Activated CD8-positive, alpha-beta memory T cell treated with anti-CD3 and anti-CD28 coated beads, Interleukin-2, amount 50 U/mL, for 48 hours (primary cell): ENCODE measurements at places on chromosomes 7 and 10.

GRCh38 chr10:52481986-52482555, 168.0 kb downstream of the DKK1 start:
- no peak for DNase-seq

GRCh38 chr10:121753726-121754476, 155.7 kb upstream of the FGFR2 start:
- no peak for DNase-seq

GRCh38 chr7:111049971-111050680, 40.8 kb upstream of the LRRN3 start:
- no peak for DNase-seq

GRCh38 chr7:47443049-47443448, 138.9 kb downstream of the TNS3 start:
- DNase-seq, result no peak

DNA sequence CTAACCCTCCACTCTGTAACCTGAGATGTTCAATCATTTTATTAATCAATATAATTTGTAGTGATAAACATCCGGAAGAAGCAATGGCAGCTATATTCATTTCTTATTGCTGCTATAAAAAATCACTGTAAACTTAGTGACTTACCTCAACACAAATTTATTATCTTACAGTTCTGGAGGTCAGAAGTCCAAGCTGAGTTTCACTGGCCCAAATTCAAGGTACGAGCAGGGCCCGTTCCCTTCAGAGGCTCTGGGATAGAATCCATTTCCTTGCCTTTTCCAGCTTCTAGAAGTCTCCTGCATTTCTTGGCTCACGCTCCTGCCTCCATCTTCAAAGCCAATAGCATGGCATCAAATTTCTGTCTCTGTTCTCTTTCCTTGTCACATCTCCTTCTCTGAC, 279.5 kb upstream of the SP8 start:
- no peak for DNase-seq

DNA sequence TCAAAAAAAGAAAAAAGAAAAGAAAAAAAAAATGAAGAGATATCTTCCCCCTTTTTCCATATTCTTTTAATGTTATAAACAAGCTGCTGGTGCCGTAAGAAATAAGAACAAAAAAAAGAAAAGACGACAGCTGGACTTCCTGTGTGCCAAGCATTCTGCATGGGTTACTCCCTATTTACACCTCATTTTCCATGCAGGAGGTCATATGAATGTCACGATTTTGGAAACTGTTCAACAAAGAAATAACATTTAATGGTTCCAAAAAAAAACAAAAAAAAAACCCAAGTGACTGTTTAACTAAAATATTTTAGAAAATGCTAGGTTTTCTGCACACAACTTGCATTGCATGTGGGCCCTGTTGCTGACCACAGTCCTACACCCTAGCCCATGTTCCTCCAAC, 159.3 kb downstream of the TNS3 start:
- DNase-seq, result no peak

GRCh38 chr7:142785841-142786250, 15.1 kb downstream of the PRSS2 start:
- DNase-seq, result peak; percentile 66

- no peak for DNase-seq
Measured at GRCh38 chr10:79391231-79392019, 44.2 kb downstream of the PPIF start.

GRCh38 chr7:123616223-123616622, 14.6 kb downstream of the ASB15 start:
- DNase-seq, result no peak

GRCh38 chr10:92502296-92502808, 71.5 kb downstream of the IDE start:
- no peak for DNase-seq

DNA sequence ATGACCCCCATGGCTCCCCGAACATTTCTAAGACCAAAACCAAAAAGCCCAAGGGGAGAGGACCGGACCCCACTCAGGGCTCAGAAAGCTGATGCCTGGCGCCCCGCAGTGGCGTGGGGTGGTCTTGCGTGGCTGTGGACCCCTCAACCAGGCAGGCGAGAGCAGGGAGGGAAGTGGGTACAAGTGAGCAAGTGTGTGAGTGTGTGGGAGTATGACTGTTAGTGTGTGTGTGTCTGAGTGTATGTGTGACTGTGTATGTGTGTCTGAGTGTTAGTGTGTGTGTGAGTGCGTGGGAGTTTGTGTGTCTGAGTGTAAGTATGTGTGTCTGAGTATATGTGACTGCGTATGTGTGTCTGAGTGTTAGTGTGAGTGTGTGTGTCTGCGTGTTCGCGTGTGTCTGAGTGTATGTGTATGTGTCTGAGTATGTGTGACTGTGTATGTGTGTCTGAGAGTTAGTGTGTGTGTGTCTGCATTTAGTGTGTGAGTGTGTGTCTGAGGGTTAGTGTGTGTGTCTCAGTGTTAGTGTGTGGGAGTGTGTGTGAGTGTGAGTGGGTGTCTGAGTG, 34.0 kb upstream of the INSIG1 start:
- DNase-seq, result no peak

- DNase-seq, result no peak
Measured at GRCh38 chr7:150626696-150627095, 5.5 kb downstream of the GIMAP6 start.

DNA sequence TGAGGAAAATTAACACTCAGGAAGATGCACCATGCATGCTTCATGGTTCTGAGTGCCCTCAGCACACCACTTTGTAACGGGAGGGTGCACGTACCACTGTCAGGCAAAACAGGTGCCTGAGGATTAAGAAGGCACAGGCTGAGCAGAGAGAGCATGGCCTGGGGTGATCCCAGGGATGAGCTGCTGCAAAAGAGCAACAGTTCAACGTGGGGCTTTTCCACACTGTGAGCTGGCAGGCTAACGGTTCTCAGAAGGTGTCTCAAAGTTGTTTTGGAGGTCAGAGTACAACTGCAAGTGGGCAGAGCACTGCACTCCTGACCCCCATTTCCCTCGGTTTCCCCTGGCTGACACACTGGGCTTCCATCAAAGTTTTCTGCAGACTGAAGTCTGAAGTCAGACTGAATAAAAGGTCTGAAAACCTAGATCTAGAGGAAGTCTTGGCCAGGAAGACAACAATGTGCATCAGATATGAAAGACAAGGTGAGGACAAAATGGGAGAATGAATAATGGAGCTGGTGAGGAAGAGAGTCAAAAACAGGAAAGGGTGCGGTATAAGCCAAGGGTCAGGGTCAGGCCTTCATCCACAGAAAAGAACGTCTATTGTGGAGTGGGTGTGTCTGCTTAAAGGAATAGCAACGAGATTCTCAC, 20.5 kb downstream of the ZNF438 start:
- DNase-seq, result no peak

GRCh38 chr7:38478404-38478803, 152.8 kb downstream of the AMPH start:
- no peak for DNase-seq

DNA sequence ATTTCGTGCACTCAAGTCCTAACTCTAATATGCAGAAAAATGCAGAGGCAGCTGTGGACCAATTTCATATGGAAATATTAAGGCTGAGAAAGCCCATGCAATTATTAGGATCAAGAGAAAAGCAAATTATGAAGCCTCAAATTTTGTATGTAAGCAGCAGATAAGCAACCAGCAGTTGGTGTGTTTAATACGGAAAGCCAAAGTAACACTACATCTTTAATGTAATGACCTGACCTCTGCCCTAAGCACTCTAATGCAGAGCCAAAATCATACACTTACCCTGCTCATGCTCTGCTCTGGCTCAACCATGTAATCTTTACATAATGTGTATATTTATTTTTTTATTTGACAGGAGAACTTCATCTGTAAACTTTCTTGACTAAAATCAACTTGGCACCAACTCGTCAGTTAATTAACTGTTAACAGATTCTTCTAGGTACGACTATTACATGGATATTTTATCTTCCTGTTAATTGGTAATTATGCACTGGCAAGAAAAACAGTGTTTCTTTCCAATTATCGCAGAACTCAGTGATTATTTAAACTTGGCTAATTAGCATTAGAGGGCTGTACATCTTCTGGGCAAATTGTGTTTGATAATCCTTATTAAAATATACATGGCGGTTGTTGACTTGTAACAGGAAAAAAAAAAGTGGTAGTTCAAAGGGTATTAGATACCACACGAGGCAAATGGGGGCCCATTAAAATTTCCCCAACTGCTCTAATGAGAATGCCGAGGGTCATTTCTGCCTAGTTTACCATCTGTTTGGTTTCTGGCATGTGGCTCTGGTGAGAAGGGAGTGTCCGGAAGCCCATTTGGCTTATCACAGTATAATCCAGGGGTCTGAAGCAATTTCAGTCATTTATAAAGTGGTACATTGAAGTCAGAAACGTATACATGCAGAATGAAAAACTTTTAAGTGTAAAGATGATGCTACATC, 94.5 kb downstream of the RELN start:
- DNase-seq, result no peak

GRCh38 chr10:112973046-112973445, 23.0 kb downstream of the TCF7L2 start:
- no peak for DNase-seq

GRCh38 chr7:139855498-139856270, 26.6 kb downstream of the TBXAS1 start:
- no peak for DNase-seq

DNA sequence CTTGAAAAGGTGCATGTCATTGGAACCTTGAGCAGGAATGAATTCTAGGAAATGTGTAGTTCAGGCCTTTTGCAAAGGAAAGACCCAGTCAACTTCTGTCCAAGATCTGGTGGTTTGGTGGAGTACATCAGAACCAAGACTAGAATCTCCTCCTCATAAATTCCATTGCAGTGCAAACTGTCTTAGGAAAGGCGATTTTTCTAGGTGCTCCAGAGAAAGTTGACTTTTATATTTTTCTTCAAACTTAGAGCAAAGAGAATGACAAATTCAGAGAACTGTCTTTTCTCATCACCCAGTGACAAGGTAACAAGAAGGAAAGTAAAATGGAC, 50.0 kb downstream of the PRTFDC1 start:
- no peak for DNase-seq

DNA sequence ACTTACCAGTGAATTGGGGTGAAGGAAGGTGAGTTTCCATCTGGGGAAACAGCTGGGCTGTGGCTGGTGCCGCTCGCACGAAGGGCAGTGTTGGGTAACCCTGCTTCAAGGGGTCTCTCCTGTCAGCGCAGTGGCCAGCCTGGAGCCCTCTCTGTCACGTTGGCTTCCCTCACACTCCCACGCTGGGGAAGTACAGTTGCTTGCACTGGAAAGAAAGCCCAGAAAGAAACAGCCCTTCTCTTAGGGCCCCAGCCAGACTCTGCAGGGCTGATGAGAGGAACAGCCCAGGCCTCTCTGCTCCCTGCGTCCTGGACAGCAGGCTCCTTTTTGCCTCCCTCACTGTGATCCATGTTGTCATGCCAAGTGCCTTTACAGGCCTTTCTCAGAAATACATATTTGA, 40.3 kb upstream of the TRIM8 start:
- DNase-seq, result no peak

DNA sequence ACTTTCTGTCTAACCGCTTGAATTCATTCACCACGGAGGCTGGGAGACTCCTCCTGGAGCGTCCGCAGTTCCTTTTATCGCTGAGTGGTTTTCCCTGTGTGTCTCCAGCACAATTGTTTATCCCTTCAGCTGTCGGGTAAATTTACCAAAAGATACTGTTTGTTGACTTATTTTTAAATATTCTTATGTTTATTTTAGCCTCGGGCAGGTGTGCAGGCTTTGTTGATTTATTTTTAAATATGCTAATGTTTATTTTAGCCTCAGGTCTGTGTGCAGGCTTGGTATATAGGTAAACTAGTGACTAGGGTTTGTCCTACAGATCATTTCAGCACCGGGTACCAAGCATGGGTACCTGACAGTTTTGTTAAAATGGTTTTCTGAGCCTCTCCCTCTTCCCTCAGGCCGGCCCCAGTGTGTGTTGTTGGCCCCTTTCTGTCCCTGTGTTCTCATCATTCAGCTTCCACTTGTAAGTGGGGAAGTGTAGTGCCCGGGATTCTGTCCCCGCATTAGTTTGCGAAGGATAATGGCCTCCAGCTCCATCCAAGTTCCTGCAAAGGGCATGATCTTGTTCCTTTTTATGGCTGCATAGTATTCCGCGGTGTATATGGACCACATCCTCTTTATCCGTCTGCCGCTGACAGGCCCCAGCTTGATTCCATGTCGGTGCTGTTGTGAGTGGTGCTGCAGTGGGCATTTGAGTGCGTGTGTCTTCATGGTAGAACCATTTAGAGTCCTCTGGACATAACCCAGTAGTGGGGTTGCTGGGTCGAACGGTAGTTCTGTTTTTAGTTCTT, 5.3 kb downstream of the GET4 start:
- DNase-seq, result no peak
